ENCODE measurements at places on chromosomes 1 and 21.

DNA sequence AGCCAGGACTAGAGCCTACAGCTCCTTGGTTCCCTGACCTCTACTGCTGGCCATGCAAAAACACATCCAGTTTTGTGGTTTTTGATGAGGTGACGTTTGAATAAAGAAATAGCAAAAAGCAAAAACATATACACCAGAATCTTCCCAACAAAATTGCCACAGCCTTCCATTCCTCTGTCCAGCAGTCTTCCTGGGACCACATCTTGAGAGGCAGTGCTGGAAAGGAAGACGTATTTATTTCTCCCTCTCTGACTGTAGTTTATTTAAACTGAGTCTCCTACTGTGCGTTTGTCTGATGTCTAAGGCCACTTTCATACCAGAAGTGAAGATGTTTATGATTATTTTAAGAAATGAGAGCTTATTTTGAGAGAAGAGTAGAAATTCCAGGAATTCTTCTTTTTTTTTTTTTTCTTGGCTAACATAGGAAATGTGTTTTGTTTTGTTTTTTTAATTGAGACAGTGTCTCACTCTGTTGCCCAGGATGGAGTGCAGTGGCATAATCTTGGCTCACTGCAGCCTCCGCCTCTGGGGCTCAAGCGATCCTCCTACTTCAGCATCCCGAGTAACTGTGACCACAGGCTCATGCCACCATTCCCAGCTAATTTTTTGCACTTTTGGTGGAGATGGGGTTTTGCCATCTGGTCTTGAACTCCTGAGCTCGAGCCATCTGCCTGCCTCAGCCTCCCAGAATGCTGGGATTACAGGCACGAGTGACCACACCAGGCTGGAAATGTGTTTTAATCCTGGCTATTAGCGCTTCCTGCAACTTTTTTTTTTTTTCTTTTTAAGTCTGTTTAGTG is 118.5 kb downstream of the ITSN1 start:
- DNase-seq = no peak

DNA sequence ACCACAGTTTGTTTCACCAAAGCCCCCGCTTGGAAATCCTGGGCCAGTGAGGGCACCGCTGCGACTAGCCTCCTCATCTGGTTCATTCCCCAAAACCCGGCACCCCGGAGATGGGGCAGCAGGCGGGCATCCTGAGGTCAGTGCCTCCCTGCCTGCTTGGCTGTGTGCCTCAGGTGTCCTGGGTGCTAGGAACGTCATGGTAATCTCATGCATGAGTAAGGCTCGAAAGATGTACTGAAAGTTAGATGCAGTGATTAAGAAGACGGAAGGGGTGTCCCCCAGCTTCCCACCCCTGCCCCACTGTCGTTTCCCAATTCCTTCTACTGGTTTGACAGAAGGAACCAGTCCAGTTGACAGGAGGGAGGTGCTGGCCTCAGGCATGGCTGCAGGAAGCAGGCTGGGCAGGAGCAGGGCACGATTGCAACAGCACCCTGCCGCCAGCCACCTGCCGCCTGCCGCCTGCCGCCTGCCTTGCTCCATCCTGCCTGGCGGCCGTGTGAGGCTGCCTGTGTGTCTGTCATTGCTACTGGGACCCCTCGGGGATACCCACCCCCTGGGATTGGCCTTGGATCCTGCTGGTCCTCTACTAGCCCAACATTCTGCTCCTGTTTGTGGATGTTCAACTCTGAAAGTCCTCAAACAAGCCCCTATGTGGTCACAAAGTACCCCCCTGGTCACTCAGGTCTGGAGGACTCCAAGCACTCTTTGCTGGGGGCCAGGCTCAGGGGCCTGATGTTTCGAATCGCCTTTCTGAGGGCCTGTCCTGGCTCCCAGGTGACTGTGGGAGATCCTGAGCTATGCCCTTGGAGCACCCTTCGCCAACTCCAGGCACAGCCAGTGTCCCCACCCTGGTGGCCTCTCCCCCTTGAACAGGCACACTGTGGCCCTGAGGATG is 73.0 kb upstream of the IFFO2 start:
- DNase-seq = peak; percentile 9

- no peak for DNase-seq
These were observed 36.7 kb upstream of the KCNK2 start for GRCh38 chr1:215045698-215046308.

DNA sequence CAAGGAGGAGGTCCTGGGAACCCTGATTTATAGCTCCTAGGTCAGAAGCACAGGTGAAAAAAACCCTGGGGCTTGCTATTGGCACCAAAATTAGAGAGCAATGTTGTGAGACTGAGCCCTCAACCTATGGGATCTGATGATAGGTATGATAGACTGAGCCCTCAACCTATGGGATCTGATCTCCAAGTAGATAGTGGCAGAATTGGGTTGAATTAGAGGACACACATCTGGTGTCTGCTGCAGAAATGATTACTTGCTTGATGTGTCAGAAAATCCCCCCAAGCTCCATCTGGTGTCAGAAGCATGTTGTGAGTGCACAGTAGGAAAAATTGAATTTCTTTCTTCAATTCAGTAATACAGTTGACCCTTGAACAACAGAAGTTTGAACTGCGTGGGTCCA is 62.4 kb downstream of the MAP3K21 start:
- DNase-seq = no peak

- no peak for DNase-seq
These were observed 8.2 kb downstream of the SIM2 start for GRCh38 chr21:36706951-36707762.

DNA sequence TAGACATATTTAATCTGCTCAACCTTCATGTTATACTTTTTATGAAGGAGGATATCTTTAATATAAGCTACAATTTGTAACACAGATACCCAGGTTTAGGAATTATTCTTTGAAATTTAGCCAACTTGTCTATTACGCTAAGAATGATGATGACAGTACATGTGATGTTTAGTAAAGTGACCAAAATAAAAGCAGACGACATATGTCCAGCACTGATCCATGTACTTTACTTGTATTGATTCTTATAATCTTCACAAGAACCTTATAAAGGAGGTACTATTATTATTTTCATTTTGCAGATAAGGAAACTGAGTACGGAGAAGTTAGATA is 37.2 kb upstream of the ATG4C start:
- no peak for DNase-seq

- no peak for DNase-seq
These were observed 7.3 kb downstream of the TMEM82 start for GRCh38 chr1:15749399-15750291.

DNA sequence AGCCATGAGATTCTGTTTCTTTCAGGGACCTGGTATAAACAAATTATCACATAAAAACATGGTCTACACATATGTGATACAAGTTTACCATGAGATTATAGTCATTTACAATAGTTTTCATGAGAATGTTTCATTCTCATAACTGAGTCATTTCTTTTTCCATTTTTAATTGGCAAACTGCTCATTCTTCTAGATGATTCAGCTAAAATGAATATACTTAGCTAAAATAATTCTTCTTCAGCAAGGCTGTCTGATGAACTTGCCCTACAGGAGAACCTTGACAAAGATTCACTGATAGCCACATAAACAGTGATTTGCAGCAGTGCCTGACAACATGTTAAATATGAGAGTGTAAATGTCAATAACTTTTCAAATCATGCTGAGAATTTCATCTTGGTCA is 253.2 kb downstream of the FMN2 start:
- no peak for DNase-seq

DNA sequence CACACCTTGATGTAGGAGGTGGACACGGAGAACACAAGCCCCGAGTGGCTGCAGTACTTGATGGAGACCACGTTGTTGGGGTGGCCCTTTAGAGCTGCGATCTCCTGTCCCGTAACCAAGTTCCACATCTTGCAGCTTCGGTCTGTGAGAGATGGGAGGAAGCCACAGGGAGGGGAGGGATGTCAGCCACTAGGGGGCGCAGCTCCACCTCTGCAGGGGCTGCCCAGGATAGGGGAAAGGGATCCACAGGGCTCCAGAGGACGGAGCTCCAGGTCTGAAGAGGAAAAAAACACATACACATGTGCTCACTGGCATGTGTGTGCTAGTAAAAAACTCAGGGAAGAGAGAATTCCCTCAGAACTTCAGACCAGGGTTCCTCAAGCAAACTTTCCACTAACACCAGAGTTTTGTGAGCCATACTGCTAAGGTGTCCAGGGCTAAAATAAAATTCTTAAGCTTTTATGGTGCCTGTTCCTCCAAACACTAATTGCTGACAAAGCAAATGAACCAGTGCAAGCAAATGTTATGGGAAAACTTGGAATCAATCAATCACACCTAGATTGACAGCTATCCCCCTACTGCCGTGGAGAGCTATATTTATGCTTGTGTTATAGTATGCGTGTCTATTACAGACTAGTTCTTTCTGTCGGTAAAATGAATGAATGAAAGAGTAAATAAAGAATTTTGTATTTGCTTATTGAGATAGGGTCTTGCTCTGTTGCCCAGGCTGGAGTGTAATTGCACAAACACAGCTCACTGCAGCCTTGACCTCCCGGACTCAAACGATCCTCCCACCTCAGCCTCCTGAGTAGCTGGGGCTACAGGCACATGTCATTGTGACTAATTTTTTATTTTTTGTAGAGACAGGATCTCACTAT is 43.7 kb downstream of the KIF21B start:
- DNase-seq = peak; percentile 79

- no peak for DNase-seq
These were observed 12.1 kb upstream of the TSPEAR start for GRCh38 chr21:44723177-44724131.

GRCh38 chr1:154657556-154657955 is 49.6 kb upstream of the ADAR start:
- no peak for DNase-seq

GRCh38 chr21:46369520-46370235 is 45.7 kb downstream of the PCNT start:
- DNase-seq = no peak

GRCh38 chr1:170041423-170042192 is 32.9 kb downstream of the KIFAP3 start:
- DNase-seq = no peak

DNA sequence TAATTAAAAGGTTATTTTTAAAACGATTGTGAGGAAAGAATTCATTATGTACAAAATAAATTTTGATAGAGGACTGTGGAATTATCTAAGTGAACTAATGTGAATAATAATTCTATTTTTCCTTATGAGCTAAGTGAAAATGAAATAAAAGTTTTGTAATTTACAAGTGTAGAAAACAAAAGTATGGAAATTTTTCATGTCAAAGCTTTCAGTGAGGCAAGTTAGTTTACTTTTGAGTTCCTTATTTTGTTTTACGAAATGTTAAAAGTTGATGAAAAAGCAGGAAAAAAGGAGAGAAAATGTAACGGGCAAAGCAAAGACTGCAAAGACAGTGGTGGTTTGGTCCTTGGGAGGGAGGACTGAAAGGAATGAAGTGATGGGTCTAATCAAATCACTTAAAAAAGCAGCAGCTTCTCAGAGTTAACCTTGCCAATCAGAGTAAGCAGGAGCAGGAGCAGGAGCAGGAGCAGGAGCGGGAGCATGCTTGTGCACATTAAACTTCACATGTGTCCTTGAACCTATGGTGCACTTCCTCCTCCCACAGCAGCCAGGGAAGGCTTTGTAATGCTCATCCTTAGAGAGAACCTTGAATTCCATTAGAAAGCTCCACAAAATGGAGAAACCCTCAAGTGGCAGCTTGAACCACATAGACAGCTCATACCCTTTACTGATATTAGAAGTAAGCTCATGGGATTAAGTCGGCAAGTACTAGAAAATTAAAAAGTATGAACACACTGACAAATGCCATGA is 133.4 kb downstream of the LHX4 start:
- DNase-seq = no peak

DNA sequence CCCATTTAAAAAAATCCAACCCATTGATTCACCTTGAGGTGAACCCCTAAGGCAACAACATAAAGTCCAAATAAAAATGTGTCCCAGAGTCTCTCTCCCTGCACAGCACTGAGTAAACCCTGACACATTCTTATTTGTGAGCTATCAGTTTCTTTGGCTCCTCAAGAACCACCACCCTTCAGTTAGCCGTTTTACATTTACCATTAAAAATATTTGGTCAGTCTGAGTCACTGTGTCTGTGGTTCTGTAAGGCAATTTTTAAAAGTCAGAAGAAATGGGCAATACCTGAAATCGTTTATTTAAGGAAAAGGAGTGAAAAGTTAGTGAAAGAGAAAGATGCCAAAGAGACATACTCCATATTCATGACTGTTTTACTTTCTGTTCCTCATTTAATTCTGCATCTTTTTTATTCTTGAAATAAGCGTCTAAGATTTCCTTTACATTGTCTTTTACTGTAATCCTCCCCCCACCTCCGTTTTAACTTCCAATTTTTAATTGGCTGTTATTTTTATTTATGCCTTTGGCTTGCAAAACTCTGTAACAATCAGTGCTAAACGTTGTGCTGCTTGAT is 91.7 kb upstream of the IVNS1ABP start:
- no peak for DNase-seq

DNA sequence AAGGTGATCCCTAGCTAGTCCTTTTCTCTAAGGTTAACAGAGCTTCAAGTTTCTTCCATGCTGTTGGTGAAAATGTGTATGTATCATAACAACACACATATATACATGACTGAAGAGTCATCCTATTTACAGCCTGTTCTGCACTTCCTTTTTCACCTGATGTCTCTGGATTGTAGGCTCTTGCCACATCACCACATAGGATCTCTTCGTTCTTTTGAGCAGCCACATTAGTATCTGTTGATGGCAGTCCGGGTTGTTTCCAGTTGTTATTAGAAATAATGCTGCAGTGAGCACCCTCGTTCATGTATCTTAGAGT is 19.7 kb downstream of the MRPL37 start:
- DNase-seq = no peak

GRCh38 chr1:111792249-111792648 is 36.5 kb downstream of the DDX20 start:
- DNase-seq = no peak

DNA sequence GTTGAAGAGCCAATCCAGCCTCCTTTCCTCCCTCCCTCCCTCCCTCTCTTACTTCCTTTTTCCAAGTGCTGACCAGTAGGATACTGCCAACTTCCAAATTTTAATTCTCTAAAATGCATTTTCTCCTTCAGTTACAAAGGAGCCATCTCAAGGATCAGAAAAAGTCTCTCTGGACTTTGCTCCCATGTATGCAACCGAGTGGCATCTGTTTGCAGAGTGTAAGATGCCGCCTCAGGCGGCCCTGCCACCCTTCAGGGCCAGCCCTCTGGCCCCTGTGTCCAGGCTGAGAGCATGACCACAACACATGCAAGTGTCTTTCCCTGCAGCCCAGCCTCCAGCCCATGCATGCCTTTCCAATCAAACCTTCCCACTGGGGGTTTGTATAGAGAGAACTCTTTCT is 205.3 kb upstream of the RAB4A start:
- no peak for DNase-seq

- DNase-seq = no peak
These were observed 26.7 kb downstream of the RGSL1 start for GRCh38 chr1:182476625-182477024.

GRCh38 chr21:33872881-33873515 is 42.6 kb downstream of the ATP5PO start:
- DNase-seq = no peak

GRCh38 chr1:184624626-184625025 is 130.0 kb downstream of the EDEM3 start:
- no peak for DNase-seq
